Renal cortical epithelial cell (primary cell): ENCODE measurements at places on chromosomes 1 and 21.

DNA sequence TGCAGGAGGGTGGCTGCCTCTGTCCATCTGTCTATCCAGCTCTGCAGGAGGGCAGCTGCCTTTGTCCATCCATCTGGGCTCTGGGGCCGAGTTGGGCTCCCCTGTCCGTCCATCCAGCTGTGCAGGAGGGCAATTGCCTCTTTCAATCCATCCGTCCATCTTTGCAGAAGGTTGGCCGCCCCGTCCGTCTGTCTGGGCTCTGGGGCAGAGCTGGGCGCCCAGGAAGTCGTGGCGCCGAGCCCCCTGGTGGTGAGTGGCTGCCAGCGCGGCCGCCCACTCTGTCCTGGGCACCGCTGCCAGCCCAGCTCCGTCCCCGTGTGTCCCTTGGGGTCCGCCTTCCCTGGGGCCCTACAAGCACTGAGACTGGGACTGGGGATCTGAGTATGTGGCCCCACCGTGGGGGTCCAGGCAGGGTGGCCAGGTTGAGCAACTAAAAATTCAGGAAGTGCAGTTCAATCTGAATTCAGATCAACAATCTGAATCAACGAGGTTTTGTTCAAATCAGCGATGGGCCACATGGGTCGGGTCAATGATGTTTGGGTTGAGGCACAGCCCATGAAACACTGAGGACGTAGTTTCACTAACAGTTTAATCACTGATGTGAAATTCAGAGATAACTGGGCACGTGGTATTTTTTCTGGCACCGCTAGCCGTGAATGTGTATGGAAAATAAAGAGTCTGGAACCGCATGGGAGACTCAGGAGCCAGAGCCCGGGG lies 99.1 kb upstream of the ACTRT2 start:
- DNase-seq = no peak

DNA sequence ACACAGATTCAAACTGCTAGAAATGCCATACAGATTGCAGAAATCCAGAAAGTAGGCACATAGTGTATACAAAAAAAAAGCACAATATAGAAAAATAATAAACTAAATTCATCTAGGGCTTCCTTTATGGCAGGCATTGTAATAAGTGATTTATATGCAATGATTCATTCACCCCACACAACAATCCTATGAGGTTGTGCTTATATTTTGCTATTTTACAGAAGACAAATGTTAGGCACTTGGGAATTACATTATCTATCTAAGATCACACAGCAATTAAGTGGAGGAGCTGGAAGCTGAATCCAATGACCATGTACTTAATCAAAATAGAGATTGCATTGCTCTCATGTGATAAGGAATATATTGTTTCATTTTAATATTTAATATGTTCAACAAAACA lies 225.7 kb upstream of the KCNK2 start:
- no peak for DNase-seq

- DNase-seq = no peak
Observed at GRCh38 chr1:15833069-15833679, 14.3 kb upstream of the SPEN start.

GRCh38 chr1:52057876-52058415 lies 1.9 kb downstream of the BTF3L4 start:
- DNase-seq = peak; percentile 16

DNA sequence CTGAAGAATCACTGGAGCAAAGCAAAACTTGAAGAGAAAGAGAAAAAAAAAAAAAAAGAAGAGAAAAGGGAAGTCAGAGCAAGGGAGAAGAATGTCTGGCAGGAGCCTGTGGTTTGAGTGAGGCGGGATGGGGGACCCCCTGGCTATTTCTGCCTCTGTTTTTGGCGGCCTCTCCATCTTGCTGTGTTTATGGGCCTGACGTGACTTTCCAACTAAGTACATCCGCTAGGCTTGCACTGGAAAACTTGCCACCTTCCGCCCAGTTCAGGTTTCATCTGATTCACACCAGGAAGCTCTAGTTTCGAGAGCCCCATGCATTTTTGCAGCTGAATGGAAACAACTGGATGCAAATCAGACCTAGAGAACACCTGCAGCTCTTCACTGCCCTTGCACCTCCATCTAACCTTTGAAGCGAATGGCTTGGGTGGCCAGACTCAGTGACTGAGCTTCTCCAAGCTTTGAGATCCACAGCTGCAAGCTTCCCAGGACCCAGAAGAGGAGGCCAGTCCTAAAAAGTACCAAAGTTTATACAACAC lies 28.0 kb downstream of the TBX15 start:
- DNase-seq = peak; percentile 84

GRCh38 chr1:48644190-48644900 lies 132.3 kb downstream of the BEND5 start:
- DNase-seq = no peak

DNA sequence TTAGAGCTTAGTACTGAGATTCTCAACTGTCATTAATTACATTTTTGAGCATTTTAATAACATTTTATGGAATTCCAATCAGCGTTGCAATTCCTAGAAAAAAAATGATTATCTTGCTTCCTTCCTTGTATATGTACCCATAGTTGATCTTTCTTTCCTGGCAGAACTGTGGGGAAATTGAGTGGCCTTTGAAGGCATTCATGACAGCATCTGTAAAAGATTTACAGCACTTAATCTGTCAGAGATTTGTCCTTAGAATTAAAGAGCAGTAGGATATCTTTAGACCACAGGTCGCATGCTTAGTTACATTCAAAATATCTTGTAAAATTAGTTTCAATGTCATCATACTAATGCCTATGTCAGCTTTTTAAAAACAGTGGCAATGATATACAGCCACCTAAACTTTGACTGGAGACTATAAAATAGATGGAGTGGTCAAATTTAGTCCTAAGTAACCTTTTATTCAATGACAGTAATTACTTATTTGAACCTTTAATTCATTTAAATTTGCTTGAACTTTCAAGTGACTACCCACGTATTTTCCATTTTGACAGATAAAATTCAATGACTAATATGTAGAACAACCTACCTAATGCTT lies 692.0 kb downstream of the NCAM2 start:
- DNase-seq = no peak

DNA sequence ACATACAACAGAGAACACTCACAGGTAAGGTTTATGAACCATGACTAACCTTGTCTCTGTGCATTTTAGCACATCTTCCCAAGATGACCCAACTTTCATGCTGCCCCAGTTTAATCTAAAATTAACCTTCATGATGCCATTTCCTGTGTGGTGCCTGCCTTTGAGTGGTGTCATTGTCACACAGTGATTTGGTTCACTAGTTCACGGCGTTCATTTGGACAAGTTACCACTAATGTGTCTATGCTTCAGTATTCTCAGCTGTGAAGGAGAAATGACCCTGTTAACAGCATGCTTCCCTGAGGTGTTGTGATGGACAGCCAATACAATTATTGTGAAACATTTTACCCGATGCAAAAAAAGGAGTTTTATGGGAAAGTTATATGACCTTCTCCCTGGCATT lies 693.1 kb downstream of the RWDD3 start:
- no peak for DNase-seq

- peak; percentile 73 for DNase-seq
Observed at GRCh38 chr1:86695400-86695799, 9.0 kb upstream of the SH3GLB1 start.

GRCh38 chr1:245169376-245169775 lies 14.6 kb downstream of the KIF26B start:
- no peak for DNase-seq
